SK-N-SH (cell line): ENCODE measurements at places on chromosomes 3 and 15. TPM values are rescaled to one million over a fixed set of nuclear protein-coding genes. Genes with fewer than 3 reads are reported as not detected.
A peak's percentile ranks its signal among the peaks of the same experiment; 100 is the strongest.

Gene UROC1
- not detected in 2 replicates for polyA plus RNA-seq

Gene SAMMSON
- not detected in 2 replicates for polyA plus RNA-seq

Gene SERPINI2
- not detected in 2 replicates for polyA plus RNA-seq

GRCh38 chr15:40306371-40306770, 1.4 kb downstream of the PLCB2 start:
- H3K4me3 ChIP-seq: no peak overlapping the region
- H3K36me3 ChIP-seq: no peaks in the 10 kb centered on the region
- H3K27me3 ChIP-seq: no peaks in the 10 kb centered on the region; the same call in 1 of the 2 replicates
- no peaks in the 10 kb centered on the region for H3K4me1 ChIP-seq

- H3K4me1 ChIP-seq: peaks cover 16% of the 10 kb centered on the region
- no peak for DNase-seq
- H3K27ac ChIP-seq: no peak overlapping the region
- no peaks in the 10 kb centered on the region for H3K27me3 ChIP-seq
These were observed 7.5 kb downstream of the ZNF710 start for GRCh38 chr15:90008607-90009006.

GRCh38 chr3:116033516-116033915, 410.2 kb downstream of the GAP43 start:
- no peaks in the 10 kb centered on the region for H3K27me3 ChIP-seq
- no peak overlapping the region for H3K27ac ChIP-seq
- DNase-seq: no peak
- no peaks in the 10 kb centered on the region for H3K36me3 ChIP-seq
- peaks cover 5% of the 10 kb centered on the region for H3K4me1 ChIP-seq

- H3K36me3 ChIP-seq: no peaks in the 10 kb centered on the region
- DNase-seq: peak; percentile 27
- no peaks in the 10 kb centered on the region for H3K27me3 ChIP-seq
These were observed 10.7 kb upstream of the DHX36 start for GRCh38 chr3:154334973-154335420.
